ENCODE measurements at places on chromosomes 1 and 21.

DNA sequence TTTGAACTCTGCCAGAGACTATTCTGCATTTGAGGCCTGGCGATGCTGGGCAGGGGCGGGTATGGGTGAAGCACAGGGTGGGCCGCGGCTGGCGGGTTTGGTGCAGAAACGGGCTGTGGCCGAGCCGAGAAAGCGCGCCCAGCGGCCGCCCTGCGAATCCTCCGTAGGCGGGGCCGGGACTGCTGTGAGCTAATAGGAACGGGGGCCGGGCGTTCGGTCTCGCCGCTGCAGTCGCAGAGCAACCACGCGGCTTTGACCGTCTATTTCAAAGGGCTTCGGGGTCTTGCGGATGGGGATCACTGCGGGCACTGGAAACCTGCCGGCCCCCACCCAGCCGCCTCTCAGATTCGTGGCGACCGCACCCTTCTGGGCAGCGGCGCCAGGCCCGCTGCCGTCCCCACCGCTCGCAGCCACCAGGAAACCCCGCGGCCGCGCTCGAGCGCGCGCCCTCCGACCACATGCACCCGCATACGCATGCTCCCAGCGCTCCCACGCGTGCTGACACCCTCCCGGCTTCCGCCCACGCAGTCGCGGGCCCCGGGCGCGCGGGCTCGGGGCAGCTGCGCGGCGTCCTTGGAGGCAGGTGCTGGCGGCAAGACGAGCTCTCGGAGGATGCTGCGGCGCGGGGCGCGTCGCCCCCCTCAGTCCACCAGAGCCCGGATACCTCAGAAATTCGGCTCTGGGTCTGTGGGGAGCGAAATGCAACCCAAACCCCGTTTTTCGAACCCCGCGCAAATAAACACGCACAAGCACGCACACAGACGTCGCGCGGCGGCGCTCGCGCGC lies 32.6 kb downstream of the DNTTIP2 start:
- DNase-seq, result peak; percentile 80

DNA sequence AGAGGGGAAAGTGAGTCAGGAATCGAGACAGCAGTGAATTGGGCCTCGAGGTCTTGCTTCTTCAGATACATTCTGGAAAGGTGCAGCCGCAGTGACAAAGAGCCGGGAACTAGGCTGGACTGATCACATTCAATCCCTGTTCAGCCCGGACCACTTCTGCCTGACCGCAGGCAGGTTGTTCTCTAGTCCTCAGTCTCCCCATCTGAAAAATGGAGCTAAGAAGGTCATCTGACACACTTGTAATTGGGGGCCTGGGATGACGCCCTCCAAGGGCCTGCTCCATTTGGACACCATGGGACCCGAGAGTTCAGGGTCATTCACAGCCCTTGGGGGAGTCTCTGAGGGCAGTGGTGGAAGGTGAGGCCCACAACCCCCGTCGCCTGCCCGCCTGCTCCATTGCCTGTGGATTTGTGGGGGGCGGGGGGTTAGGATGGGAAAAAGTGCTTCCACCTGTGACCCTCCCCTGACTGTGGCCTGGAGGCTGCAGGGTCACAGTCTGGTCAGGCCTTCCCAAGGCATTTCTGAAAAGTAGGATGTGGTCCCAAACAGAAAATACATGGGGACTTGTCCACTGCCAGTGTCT lies 87.9 kb upstream of the CSF3R start:
- DNase-seq, result no peak

DNA sequence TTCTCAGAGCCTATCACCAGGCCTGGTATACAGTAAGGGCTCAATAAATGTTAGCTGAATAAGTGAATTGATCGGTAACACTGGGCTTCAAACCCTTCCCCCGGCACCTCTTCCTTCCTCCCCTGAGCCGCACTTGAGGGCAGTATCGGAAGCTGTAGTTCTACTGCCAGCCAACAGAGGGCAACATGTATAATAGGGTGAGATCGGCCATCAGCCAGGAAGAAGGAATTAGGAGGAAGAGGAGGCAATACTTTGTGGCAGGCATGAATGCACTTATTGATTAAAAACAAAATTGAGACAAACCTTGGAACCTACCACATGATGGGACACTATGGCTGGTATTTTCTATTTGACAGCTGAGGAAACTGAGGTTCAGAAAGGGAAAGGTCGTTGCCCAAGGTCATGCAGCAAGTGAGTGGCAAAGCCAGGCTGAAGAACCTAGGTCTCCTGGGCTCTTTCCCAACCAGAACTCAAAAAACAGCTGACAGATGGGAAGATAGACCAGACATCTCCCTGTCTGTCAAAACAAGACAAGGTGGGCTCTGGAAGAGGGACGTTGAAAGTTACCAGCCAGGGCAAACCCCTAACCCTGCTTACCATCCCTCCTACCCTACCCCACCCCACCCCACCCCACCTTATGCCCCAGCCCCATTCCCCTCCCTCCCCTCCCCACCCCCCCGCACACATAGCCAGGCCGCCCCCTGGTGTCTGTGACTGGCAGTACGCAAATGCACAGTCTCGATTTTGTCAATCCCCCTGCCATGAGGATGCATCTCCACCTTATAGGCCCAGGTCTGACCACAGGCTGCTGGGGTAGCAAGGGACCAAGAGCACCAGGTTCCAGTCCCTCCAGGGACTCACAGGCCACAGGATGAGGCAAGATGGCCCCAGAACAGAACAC lies 107.3 kb upstream of the RUNX3 start:
- peak; percentile 7 for DNase-seq

- peak; percentile 67 for DNase-seq
Measured at GRCh38 chr1:91650764-91651163, 150.1 kb downstream of the CDC7 start.

DNA sequence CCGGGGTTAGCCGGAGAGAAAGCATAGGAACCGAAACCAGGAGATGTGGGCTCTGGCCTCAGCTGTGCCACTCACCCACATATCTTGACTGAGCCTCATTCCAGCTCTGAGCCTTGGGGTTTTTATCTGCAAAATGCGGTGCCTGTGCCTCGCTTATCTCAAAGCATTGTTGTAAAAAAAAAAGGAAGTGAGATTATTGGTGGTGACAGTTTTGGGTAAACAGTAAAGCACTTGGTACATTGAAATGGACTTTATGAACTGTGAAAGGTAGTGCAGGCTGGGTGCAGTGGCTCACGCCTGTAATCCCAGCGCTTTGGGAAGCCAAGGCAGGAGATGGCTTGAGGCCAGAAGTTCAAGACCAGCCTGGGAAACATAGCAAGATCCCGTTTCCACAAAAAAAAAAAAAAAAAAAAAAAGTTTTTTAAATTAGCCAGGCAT lies 3.8 kb downstream of the PTAFR start:
- DNase-seq, result no peak

DNA sequence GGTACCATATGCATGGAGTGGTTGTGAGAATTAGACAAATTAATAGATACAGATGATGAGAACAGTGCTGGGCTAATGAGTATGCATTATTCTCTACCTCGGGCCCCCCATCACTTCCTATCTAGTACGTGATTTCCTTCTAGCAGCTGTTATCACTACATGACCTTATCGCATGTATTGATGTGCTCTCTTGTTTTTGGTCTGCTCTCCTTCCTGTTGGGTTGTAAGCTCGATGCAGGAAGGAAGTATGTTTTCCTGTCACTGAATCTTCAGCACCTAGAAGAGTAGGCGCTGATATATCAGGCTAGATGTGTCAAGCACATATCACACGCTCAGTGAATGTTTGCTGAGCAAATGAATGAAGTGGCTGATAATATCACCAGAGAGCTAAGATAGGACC lies 43.9 kb upstream of the IFNAR2 start:
- DNase-seq, result no peak

DNA sequence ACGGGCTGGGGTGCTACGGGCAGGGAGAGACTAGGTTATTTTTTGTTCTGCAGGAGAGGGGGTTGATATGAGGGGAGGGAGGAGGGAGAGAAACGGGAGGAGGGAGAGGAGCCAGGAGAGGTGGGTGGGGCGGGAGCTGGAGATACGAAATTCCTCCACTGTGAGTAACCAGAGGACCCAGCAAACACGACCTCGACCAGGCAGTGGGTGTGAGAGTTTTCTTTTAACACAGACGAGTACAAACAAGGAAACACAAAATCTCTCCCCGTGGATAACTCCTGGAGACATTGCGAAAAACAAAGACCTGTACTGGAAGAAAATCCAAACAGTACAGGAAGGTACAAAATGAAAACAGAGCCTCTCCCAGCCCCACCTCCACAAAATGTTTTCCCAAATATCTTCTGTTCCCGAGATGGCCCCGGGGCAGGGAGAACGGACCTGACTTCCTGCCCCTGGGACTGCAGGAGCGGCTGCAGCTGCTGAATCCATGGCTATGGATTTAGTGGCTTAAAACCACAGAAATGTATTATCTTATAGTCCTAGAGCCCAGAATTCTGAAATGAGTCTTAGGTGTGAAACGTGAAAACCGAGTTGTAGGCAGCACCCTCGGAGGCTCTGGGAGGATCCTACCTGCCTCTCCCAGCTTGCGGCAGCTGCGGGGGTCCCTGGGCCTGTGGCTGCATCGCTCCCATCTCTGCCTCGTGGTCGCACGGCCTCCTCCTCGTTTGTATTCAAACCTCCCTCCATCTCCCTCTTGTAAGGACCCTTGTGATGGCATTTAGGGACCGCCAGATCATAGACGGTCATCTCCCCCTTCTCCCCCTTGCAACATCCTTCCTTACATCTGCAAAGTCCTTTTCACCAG lies 82.2 kb downstream of the RIPK4 start:
- peak; percentile 16 for DNase-seq

DNA sequence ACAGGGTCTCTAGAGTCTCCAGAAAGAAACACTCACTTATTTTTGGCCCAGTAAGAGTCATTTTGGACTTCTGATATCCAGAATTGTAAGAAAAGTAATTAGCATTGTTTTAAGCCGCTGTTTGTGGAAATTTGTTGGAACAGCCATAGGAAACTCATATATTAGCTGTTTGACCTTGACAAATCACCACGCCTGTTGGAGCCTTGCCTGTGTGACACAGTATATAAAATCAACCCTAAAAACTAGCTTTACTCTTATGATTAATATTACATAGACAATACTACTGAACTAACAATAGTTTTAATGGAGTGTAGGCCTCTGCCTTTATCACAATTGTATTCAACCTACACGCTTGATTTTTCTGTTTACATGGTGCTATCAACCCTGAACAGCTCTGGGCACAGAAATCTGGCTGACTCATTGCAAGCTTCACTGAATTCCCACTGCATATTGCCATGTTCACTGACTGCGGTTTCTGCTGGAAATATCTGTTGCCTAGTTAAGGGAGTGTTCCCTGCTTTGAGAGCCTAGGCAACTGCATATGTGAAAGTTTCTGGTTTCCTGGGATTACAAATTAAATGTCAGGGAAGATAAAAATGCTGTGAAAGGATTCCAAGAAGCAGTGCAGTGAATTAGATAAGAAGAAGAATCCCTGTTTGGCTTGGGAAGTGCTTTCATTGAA lies 419.5 kb upstream of the DEPDC1 start:
- DNase-seq, result peak; percentile 90

DNA sequence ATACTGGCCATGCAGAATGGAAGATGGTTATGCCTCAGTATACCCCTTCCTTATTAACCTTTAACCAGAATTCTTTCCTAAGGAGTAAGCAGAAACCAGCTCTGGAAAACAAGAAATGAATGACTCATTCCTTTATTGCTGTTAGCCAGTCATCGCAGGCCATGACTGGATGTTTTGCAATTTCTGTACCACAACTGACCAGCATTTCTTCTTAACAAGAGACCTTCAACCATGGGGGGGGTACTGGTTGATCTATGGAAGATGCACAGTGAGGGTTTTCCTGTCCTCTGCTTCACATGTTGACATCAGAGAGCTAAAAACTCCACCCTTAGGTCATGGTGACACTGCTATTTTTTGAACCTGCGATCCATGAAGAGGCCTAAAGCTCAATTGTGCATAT lies 28.0 kb upstream of the RNF2 start:
- DNase-seq, result peak; percentile 80

DNA sequence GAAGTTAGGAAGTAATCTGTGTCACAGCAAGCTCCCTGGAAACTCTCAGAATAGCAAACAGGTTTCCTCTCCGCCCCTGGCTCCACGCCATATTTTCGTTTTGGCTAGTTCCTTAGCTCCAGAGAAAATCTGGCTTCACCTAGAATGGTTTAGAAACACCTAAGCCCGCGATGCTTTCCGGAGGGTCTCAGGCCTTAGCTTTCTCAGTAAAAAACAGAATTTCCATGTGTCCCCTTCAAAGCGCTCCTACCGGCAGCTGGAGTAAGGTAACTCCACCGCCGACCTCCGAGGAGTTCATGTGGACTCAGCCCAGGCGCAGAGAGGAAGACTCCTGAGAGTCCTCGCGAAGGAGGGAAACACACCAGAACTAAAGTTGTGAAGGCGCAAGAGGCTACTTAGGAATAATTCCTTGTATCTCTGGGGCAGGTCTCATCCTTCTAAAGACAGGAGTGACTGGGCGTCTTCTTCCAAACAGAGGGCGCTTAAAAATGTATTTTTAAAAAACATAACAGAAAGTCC lies 406 bp downstream of the KIAA0040 start:
- peak; percentile 17 for DNase-seq

DNA sequence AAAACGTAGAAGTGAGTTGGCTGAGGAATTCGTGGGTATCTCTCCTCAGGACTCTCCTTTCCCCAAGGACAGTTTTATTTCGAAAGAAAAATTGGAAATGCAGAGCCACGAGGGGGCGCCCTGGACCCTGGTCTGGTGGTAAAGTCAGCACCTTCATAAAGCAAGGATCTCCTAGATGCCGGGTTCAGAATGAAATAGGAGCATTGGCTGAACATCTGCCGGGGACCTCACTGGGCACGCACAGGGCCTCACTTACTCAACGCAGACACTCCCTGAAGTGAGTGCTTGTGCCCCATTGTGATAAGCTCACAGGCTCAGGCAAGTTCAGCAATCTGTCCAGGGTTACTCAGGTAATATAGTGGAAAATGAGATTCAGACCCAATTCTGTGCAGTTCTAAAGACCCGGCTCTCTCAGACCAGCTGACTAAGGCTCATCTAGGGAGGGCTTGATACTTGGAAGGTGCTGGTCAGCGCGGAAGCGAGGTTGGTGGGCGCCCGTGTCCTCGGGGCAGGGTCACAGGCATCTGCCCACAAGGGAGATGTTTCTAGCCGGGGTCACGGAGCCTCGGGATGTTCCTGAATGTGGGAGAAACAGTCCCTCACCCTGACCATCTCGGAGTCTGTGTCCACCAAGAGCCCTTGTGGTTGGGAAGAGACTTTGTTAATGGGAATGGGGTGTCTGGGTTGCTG lies 55.7 kb upstream of the ETV3 start:
- peak; percentile 54 for DNase-seq

DNA sequence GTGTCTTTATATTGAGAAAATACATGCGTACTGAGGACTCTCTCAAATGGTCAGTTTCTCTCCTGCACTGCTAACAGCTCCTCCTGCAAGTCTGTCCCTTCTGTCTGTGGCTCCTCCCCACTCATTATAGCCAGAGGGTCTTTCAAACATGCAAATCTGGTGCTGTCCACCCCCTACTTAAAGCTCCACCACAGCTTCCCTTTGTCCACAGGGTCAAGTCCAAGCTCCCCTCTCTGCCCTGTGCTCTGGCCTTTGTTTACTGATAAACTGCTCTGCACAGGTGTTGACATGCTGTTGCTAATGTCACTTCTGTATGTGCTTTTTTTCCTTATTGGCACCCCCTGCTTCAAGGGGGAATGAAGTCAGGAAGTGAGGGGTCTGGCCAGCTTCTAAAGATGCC lies 47.7 kb upstream of the GPR37L1 start:
- DNase-seq, result no peak

Data from Caki2 (cell line).